Activated T-cell treated with anti-CD3 and anti-CD28 coated beads, Interleukin-2, amount 50 U/mL, for 24 hours (primary cell): ENCODE measurements at places on chromosomes 11 and 22.

DNA sequence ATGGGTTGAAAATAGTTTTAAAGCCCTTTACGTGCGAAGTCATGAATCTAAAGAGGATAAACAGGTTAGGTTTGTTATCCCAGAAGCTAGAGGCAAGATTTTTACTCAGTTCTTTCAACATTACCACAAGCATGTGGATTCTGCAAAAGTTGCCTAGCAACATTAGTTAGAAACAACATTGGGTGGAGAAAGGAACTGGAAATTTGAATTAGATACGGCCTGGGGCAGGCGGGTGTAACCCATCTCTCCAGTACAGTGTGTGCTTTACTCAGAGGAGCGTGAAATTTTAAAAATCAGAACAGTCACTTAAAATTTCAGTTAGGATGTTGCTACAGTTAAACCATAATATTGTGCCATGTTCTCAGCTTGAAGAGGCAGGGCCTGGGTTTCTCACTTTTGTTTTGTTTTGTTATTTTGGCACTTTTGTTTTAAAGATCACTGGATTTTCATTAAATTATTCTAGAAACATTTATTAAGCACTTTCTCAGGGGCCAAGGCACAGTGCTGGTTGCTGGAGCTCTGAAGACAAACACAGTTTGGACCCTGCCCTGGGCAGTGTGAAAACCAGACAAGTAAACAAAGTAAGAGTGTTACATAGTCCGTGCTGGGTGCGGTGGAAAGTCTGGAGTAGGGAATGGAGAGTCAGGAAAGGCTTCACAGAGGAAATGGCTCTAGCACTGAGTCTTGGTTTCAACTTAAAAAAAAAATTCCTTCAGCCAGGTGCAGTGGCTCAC is 4.4 kb upstream of the WEE1 start:
- DNase-seq = no peak

DNA sequence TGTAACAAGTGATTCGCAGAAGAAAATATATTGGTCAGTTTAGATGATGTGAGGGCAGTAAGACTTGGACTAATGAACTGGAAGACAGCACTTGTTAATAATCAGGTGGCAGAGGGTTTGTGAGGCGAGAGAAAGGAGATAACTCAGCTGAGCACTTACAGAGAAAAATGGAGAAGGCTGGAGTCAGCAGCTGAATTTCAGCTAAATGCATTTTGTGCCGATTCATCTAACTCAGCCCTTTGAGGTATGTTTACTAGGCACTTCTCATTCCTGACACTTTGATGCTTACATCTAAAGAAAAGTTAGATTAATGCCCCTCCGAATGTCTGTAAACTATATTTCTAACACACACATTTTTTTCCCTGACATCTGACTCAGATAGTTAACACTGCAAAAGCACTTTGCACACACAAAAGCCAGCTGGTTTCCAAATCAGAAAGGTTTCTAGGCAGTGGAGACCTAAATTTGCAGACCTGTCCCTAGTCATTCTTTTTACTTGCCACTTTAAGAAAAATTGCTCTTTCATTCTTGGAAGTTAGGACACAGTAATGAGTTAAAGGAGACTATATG is 859.5 kb upstream of the CCDC90B start:
- DNase-seq = no peak

DNA sequence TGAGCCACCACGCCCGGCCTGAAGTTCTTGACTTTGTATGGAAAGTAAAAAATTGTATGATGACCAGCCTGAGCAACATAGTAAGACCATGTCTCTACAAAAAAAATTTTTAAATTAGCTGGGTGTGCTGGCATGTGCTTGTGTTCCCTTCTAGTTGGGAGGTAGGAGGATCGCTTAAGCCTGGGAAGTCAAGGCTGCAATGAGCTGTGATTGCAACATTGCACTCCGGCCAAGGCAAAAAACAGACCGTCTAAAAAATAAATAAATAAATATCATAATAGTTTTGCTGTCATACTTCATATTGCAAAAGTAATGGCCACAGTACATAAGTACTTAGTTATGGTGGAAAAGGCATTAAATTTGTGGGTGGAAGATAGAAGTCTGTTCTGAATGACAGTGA is 3.4 kb downstream of the AGBL2 start:
- DNase-seq = no peak

DNA sequence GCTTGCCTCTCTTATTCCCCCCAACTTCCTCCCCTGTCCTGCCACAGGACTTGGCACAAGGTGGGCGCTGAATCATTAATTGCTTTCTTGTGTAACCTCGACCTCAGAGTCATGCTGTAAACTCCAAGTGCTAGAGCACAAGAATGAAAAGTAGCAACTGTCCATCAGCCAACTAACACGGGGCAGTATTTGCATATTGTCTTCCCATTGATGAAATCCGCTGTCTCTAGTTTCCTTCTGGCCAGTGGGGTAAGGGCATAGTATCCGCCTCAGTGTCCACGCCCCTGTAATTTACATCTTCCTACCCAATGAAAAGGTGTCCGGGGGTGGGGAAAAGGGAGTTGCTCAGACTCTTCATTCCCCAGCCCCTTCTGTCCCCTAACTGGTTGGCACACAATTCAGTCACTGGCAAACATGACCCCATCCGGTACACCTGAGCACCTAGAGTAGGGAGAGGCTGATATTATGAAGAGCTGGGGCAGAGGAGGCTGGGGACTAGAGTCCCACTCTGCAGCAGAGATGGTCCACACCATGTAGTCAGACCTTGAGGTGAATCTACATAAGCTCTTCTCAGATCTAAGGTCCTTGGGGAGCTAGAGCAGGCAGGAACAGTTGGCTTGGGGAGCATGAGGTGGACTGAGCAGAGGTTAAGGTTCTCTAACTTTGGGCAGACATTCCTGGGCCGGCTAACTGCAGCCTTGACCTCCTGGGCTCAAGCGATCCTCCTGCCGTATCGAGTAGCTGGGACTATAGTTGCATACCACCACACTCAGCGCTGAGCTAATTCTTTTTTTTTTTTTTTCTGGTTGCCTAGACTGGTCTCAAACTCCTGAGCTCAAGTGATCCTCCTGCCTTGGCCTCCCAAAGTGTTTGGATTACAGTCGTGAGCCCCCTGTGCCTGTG is 6.8 kb upstream of the GGA1 start:
- DNase-seq = no peak

DNA sequence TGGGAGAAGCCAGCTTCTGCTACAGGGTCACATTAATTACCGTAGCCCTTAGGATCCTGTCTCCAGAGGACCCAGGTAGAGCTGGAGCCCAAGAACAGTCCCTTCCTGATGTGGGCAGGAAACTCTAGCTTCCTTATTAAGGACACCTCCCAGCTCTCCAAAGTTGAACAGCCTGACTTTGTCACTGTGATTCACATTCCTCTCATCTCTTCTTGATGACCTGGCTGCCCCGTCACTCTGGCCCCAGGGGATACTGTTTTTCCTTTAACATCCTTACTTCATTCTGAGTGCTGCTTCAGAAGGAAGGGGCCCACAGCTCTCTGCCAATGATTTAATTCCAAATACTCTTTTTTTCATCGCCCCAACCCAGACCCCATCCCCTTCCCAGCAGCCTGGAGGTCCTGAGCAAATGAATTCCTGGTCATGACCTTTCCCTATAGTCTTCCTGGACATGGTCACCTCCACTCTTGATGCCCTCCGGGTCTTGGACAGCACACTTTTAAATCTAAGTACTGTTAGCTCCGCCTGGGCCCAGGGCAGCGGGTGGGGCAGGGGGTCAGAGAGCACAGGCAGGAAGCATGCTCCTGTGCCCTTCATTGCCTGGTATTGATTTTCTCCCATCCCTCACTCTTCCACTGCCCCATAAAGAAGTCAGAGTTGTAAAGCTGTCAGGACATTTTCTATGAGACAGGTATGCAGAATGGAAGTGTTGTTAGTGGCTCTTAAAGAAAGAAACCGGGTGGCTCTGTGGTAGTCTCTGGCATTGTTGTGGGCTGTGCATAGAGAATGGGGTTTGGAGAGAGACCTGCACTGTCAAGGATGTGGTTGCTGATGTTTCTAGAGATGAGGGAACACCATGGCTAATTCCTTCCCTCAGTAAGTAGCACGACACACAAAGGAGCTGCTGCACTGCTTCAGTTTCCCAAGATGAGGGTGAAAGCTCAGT is 22.3 kb upstream of the SPON1 start:
- DNase-seq = no peak

DNA sequence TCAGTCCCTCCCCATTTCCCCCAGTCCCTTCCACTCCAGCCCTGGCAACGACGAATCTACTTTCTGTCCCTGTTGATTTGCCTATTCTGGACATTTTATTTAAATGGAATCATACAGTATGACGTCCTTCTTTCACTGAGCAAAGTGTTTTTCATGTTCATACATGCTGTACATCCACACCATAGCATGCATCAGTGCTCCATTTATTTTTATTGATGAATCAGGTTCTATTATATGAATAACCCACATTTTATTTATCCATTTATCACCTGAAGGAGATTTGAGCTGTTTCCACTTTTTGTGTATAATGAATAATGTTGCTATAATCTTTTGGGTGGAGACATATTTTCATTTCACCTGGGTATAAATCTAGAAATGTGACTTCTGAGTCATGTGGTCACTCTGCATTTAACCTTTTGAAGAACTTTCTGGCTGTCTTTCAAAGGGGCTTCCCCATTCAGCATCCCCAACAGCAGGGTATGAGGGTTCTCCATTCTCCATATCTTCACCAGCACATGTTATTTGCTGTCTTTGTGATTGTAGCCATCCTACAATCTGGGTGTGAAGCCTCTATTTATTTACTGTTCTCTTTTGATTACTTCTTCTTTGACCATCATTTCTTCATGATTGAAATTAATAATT is 531.7 kb downstream of the ETS1 start:
- DNase-seq = no peak

- no peak for DNase-seq
These were observed 48.9 kb upstream of the KIRREL3 start for GRCh38 chr11:127049486-127049885.

DNA sequence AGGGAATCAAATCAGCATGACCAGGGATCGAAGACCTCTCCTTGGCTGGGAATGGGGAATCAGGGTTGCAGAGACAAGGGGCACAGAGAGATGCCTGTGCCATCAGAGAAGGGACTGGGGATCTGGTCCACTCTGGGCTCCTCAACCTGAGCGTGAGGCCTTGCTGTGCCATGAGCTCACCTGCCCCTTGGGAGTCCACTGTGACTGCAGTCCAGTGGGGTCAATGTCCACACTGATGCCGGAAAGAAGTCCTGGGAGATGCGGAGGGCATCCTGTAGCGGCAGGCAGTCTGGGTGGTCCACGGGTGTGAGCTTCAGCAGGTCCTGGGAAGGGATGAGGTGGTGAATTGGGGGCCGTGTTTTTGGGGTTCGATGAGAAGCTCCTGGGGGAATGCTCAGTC is 7.3 kb upstream of the RGL4 start:
- no peak for DNase-seq

DNA sequence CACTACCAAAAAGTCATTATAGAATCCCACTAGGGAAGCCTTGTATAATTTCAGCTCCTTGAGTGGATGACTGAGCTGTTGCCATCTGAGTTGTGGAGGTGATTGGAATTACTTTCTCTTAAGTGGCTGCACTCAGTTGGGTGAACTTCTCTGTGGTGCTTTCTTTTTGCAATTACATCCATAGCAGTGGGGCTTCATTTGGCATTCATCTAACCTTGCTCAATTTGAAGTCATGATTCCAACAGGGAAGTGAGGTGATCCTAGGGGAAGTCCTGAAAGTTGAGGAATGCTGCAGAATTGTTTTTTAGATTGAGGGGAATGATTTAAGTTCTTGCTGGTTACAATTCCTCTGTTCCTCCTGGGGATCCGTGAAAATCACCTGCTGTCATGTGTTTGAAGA is 39.6 kb downstream of the ARHGAP42 start:
- DNase-seq = no peak

DNA sequence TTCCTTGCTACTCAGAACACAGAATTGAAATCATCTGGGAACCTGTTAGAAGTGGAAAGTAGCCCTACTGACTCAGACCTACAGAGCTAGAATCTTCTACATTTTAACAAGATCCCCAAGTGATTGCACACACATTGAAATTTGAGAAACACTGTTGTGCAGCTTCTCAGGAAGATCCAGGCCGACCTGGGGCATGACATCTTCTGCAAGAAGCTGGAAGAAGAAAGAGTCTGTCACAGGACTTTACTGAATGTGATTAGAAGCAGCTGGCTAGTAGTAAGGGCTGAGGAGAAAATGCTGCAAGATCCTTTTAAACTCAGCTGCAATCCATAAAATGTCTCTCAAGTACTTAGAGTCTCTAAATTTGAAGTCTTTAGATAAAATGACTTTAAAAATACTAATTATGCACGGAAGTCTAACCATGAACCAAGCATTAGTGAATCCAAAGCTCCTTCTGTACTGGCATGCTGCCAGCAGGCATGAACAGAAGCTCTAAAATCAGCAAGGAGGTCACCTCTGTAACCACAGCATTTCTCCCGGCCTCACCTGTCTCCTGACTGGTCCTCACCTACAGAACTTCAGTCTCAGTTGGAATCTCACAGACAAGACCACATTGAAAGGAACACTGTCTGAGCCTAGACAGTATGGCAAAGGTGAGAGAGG is 85.0 kb downstream of the SERGEF start:
- DNase-seq = no peak

- no peak for DNase-seq
These were observed at the start of gene MS4A7 for GRCh38 chr11:60378354-60378753. Gene MS4A7, plus strand, starts transcription at chr11:60378532. Its CDS starts 4,610 bp downstream, at chr11:60383142.

DNA sequence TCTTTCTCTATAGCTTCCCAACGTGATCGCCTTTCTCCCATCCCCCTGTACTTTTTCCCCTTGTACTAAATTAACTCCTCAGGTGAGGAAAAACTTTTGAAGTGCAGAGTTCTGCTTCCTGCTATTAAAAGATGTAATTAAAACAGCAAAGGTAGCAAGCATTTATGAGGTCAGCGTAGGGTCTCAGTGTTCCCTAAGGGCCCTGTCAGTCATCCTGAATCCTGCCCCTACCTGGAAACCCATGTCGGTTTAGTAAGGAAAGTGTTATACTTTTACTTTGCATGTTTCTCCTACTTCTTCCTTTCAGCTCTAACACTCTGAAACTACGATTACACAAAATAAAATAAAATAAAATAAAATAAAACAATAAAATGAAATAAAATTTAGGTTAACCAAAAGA is 1.3 kb upstream of the HBB start:
- no peak for DNase-seq

- DNase-seq = peak; percentile 90
These were observed at the start of the genes ILK and RRP8 for GRCh38 chr11:6603287-6604080. Gene ILK, plus strand, starts transcription at chr11:6603774. Its CDS starts 498 bp downstream, at chr11:6604272. Gene RRP8, minus strand, starts transcription at chr11:6603616. Its CDS starts 114 bp downstream, at chr11:6603502.

- DNase-seq = no peak
These were observed 421.6 kb downstream of the TENM4 start for GRCh38 chr11:79019277-79019676.

GRCh38 chr11:80320226-80320625 is 879.4 kb upstream of the TENM4 start:
- no peak for DNase-seq

DNA sequence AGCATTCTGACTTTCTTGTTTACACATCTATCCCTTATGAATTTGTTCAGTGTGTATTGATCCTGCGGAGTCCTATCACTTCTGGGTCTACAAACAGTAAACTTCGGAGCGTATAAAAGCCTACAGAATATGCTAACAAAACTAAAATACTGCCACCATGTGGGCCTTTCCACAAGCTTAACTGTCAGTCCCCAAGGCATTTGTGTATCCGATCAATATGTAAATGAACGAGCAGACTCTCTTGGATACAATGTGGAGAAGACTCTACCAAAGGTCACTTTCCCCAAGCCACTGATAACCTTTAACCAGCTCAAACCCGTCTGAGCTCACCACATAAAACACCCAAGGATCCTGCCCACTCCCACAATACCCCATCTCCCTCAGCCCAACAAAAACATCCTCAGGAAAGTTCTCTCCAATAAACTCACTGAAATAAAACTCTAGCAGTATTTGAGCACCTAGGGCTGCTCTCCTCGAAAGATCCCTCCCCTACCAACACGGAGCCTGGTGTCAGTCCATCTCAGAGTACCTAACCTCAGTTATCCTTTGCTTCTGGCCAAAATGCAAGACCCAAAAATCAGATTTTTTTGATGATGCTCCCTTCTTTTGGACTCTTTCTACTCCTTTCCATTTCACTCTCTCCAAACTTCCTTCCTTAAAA is 17.8 kb downstream of the ADA2 start:
- DNase-seq = no peak
